ENCODE measurements at places on chromosomes 16 and 17.

DNA sequence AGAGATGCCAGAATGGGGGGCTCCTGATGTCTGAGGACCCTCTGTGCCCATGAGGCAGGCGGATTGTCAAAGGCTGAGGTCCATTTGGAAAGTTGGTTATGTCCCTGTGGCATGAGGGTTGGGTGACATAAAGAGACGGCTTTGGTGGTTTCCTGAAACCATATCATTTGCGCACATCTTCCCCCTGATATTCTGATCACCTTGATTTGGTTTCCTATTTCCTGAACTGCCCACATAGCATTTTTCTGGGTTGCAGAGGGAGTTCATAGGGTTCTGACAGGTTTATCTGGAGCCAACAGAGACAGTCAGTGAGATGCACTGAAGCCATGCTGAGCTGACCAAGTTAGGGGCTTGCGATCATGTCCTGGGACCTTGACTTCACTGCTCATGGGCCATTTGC lies 15.7 kb upstream of the RNF222 start:
- DNase-seq, result no peak

DNA sequence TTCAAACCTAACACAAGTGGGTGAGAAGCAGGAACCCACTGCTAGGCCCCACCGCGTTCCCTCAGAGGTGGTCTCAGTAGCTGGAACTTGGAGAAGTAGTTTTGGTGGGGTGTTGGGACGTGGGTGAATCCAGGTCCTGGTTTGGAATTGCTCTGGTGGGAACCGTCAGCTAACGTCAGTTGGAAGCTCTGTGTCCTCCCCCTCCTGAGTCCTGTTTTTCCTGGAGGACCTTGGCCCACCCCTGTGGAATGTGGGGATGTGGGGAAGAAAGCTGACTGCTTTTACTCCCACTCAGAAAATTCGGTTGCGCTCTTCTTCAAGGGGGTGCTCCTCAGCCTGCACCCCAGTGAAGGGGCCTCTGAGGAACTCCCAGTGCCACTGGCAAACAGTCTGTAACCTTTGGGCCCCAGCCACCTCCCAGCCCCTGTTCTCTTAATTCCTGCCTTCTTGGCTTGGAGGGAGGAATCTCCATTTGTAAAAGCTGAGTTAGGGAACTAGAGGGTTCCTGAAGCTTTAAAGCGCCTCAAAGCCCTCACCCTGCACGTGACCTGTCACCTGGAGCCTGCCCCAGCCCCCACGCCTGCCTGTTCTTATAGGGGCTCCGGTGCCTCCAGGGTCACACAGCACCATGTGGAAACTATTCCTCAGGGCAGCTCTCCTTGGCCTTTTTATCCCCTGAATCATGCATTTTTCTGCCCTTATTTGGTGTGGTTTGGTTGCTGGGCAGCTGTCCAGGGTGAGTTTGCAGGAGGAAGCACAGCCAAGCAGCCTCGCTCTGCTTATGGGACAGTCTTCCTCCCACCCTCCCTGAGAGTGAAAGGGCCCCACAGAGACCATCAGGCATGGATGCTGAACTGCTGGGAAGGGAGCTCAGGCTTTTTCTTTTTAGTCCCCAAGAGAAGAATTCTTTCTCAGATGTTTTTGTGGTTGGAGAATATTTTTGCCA lies 16.2 kb upstream of the NAGLU start:
- no peak for DNase-seq

GRCh38 chr17:7307686-7308624 lies 527 bp downstream of the EIF5A start:
- no peak for DNase-seq

DNA sequence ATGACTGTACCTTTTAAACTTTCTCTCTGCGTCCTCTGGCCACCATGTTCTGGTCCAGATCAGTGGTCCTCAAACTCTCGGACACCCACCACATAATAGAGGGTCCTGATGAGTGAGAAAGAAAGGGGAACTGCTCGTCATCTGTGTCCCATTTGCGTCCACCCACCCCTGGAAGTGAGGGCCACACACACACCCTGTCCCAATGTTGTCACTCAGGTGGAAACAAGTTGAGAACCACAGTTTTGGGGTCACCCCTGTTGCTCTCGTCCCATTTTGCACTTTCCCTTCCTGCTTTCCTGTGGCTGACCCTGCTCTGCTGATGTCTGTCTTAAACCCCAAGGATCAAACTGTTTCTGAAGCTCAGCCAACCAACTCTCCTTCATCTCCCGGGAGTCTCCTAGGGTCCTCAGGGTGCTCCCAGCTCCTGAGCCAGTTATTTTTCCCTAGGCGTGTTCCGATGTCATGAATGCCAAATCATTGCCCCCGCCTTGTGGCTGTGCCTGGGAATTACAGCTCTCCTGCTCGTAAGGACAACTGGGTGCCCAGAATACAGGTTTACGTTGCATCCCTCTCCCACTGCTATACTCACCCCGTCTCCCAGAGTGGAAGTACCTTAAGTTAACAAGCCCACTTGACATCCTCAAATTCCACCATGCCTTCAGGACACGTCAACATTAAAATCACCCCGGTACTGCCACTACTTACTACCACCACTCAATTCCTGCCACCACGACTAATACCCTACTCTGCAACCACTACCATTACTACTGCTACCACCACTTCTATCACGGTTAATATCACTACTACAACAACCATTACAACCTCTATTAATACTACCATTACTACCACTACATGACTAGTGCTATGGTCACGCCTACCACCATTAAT lies 26.0 kb upstream of the HNF1B start:
- DNase-seq, result no peak

- no peak for DNase-seq
Observed at GRCh38 chr16:80175011-80175410, 365.8 kb upstream of the DYNLRB2 start.

GRCh38 chr17:15462976-15463772 lies 4.2 kb downstream of the CDRT4 start:
- DNase-seq, result no peak

DNA sequence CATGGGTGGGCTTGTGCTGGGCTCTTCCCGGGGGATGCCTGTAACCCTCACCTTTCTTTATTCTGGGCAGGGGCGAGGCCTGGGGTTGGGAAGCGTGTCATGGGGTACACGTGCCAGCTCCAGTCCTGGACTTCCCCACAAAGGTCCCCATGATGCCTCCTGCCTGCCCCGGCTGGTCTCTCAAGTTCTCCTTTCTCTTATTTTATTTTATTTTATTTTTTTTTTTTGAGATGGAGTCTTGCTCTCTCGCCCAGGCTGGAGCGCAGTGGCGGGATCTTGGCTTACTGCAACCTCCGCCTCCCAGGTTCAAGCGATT lies 8.6 kb downstream of the ATP2A3 start:
- DNase-seq, result no peak

DNA sequence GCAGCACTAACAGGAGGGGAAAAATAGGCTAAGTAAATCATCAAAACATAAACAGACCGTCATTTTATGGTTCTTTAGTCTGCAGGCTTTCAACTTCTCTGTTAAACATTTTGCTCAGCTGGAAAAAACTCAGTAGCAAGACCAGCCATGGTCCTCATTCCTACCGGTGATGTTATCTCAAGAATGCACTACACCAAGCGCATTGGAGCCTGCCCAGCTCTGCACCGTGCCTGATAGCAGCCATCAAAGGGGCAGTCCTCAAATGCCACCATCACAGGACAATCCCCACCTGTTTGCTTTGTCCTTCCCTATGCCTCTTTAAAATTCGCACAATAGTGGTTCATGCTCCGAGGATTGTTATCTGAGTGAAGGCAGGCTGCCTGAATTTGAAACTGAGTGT lies 181.5 kb upstream of the MON1B start:
- DNase-seq, result no peak

- DNase-seq, result no peak
Observed at GRCh38 chr17:44785921-44786320, 27.1 kb downstream of the ADAM11 start.

- no peak for DNase-seq
Observed at GRCh38 chr16:85369741-85370528, 243.2 kb upstream of the GSE1 start.

DNA sequence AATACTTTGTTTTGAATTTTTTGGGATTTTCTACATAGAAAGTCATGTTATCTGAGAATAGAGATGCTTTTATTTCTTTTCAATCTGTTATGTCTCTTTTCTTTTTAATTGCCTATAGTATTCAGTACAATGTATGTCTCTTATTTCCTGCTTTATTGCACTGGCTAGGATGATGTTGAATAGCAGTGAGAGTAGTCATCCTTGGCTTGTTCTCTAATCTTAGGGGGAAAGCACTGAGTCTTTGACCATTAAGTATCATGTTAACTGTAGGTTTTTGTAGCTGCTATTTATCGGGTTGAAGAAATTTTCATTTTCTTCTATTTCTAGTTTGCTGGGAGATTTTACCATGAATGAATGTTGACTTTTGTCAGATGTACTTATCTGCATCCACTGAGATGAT lies 10.0 kb upstream of the ABCA3 start:
- DNase-seq, result no peak

GRCh38 chr16:591231-591630 lies 1.4 kb downstream of the RAB40C start:
- DNase-seq, result no peak

- DNase-seq, result no peak
Observed at GRCh38 chr17:7363311-7363710, 8.4 kb downstream of the TMEM95 start.

DNA sequence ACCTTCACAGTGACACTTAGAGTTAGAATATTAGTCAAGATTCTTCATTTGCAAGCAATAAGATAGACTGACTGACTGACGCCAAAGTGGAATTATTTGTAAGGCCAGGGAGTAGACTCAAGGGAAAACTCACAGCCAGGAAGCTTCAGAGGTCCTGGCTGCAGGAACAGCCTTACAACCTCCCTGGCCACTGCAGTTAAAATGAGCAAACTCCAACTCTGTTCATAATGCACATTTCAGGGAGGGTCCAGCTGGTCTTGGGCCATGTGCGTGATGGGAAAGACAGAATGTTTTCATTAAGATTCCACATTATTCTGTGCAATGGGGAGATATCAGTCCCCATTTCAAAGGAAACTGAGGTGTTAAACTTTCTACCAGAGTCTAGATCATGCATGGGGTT lies 9.9 kb downstream of the CAPNS2 start:
- DNase-seq, result no peak

- DNase-seq, result no peak
Observed at GRCh38 chr16:84699147-84699711, 571 bp upstream of the USP10 start.

GRCh38 chr16:70770291-70770625 lies 30.7 kb downstream of the VAC14 start:
- no peak for DNase-seq

- no peak for DNase-seq
Observed at GRCh38 chr17:17425005-17425404, 51.8 kb upstream of the MED9 start.

DNA sequence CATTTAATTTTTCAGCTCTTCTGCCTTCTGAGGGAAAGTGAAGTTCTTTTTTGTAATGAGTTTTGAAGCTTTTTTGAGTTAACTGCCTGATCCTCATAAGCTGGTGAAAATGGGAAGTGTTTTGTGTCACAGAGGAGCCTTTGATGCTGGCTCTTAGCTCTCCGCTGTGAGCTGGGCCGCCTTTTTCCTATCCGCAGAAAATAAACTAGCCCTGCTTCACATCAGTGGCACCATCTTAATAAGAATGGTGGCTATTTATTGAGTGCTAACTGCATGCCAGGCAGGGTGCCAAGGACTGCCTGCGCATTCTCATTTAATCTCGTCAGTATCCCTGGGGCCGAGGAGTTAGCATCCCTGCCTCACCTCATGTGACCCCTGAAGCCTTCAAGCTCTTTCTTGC lies 309.0 kb downstream of the CPPED1 start:
- no peak for DNase-seq

DNA sequence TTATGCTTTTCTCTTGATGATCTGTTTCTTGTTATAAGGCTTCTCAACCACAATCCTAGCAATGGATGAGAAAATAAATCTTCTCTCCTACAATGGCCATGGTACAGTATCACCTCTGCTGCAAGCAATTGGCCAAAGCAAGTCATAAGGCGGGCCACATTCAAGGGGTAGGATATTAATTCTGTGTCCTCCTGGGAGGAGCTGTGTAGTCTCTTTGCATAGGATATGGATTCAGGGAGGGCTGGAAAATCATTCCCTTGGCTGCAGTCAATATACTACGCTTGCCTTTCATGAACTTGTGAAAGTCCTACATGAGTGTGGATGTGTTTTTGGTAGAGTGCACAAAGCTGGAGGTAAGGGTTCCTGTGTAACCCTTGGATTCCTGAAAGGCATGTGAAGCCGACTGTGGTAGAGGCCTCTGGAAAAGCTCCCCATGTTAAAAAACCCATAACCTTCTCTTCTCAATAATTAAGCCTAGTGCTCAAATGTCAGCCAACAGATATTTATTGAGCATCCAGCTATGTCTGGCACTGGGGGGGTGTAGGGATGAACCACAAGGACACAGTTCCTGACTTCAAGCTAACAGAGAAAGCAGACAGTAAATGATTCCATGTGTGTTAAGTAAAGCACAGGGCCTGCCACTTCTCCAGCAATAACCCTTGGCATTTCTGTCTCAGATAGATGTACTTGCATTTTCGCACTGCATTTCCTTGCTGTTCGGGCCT lies 147.6 kb upstream of the HS3ST3A1 start:
- no peak for DNase-seq

DNA sequence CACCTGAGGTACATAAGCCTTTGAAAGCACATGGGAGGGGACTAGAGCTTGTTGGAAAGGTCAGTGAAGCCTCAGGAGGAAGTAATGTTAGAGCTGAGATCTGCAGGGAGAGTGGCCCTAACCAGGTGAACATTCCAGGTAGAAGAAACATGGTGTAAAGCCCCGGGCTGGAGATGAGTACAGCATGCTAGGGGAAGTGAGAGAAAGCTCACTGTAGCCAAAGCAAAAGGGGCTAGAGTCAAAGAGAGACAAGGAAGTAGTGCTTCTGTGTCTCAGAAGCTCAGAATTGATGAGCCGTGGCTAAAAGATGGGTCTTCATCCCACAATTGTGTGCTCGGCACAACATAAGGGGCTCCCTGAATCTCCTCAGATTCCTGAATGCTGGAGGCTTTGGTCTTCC lies 481.8 kb downstream of the XYLT1 start:
- DNase-seq, result no peak

DNA sequence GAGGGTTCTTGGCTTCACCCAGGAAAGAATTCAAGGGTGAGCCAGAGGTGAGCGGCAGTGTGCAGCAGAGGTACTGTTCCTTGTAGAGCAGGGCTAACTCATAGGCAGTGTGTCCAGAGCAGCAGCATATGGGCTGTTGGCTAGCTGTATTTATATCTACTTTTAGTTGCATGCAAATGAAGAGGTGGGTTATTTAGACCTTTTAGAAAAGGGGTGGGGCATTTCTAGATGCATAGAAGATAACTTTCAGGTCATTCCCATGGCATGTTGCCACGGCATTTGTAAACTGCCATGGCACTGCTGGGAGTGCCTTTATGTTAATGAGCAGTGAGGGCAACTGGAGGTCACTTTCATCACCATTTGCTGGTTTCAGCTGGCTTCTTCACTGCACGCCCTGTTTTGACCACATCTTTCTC lies 141.0 kb downstream of the STX8 start:
- DNase-seq, result no peak

DNA sequence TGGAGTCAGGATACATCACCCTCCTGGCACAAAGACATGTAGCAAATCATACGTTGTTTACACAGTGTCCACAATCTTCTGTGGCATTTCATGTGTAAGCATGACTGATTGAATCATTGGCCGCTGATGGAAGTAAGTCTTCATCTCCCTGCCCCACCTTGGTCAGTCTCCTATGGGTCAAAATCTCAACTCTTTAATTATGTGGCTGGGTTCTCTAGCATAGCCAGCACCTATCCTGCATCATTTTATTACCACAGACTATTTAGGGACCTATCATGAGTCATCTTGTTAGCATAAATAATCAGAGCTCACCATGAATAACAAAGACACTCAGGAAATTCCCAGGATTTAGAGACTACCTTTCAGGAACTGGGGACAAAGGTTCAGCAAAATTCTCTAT lies 15.9 kb downstream of the TANC2 start:
- DNase-seq, result no peak

Measured in NCI-H1436 treated with DMSO at 0.1 percent for 48 hours (cell line).